Fibroblast of skin of left biceps (primary cell): ENCODE measurements at places on chromosomes 16 and 17.

GRCh38 chr16:23827057-23827456 is 8.7 kb upstream of the PRKCB start:
- no peak for DNase-seq

GRCh38 chr17:82039695-82040299 is 2.3 kb upstream of the DCXR start:
- no peak for DNase-seq

DNA sequence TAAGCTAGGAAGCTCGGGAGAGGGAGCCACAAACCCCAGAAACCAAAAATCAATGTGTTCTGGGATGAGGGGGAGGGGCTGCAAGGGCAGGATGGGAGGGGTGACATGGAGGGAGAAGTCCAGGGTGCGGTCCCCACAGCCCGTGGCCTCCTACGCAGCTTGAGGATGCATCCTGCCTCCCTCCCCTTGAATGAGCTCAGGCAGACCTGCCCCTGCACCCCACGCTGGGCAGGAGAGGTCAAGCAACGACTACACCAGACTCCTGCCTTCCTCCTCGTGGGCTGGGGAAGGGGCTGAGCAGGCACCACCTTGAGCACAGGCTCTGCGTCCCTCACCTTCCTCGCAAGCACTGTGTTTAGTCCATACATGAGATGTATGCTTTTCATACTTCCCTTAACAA is 3.9 kb downstream of the ANKRD13B start:
- DNase-seq = no peak

- DNase-seq = no peak
Observed at GRCh38 chr16:66250686-66251431, 115.6 kb upstream of the CDH5 start.

- no peak for DNase-seq
Observed at GRCh38 chr17:57953705-57954396, 1.4 kb downstream of the CUEDC1 start.

- no peak for DNase-seq
Observed at GRCh38 chr17:78429618-78429995, 51.2 kb downstream of the PGS1 start.

- DNase-seq = no peak
Observed at GRCh38 chr16:51399908-51400670, 249.0 kb upstream of the SALL1 start.

DNA sequence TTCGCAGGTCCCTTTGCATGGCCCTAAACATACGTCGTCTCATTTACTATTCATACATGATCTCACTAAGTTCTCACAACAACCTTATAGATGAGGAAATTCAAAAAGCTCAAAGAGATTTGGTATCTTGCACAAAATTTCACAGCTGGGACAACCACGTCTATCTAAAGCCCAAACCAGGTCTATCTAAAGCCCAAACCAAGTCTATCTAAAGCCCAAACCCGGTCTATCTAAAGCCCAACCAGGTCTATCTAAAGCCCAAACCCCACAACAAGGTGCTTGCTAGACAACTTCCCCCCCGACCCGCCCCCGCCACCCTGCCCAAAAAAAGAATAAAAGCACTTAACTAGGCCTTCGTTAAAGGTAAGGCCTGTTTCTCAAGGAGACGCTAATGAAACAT is 174.9 kb downstream of the VPS53 start:
- DNase-seq = no peak

DNA sequence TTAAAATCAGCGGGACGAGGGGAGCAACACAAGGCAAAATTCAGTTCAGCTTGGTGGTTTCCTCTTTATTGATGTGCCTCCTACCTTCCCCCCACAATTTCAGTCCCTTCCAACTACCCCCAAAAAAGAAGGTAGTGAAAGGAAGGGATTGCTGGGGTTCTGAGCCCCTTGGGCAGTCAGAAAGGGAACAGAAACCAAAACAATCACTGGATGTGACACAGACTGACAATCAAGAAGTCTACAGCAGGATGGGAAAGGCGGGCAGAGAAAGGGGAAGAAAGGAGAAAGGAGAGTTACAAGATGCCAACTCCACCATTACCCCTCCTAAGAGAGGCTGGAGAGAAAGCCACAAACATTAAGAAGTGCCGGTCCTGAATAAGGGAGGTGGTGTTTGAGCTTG is 1.1 kb upstream of the PHF23 start:
- no peak for DNase-seq

DNA sequence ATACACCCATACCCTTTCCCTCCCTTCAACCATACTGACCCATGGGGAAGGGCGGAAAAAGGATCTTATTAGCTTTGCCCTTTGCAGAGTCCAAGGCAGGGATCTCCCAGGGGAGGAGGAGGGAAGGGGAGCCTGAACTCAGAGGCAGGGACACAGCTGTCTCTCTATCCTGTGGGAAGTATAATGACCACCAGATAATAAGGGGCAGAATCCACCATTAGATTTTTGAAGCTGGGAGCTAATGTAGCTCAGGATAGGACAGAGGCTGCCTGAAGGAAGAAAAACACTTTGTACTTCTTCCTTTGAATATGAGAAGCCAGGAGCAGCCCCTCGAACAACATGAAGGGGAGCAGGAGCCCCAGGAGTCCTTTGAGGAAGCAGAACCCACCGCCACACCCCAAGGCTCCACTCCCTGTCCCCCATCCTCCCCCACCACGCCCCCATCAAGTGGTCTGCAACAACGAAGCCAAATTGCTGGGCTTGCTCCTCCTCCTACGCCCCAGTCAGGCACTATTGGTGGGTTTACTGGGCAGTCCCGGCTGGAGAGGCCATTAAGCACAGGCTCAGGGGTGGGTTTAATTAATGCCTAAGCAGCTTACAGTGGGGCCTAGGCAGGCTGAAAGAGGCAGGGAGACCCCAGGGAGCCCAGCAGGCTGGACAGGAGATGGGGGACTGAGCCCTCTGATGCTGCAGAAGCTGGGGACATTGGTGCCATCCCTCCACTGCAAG is 5.3 kb downstream of the MPP2 start:
- no peak for DNase-seq

- no peak for DNase-seq
Observed at GRCh38 chr17:74822939-74823367, 36.7 kb downstream of the GRIN2C start.
